AML-193 (cell line): ENCODE measurements at places on chromosomes 5 and 9.
A peak's percentile ranks its signal among the peaks of the same experiment; 100 is the strongest.

GRCh38 chr9:109903515-109904138 lies 123.6 kb downstream of the PALM2AKAP2 start:
- peak; percentile 69 for DNase-seq

DNA sequence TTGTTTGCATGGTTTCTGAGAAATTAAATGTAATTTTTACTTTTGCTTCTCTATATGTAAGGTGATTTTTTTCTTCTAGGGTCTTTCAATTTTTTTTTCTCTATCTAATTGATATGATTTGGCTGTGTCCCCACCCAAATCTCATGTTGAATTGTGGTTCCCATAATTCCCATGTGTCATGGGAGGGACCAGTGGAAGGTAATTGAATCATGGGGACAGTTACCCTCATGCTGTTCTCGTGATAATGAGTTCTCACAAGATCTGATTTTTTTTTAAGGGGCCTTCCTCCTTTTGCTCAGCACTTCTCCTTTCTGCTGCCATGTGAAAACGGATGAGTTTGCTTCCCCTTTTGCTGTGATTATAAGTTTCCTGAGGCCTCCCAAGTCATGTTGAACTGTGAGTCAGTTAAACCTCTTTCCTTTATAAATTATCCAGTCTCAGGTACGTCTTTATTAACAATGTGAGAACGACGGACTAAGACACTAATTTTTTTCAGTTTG lies 150.8 kb downstream of the MTRR start:
- peak; percentile 69 for DNase-seq

- DNase-seq: no peak
Measured at GRCh38 chr9:127808347-127809001, 5.8 kb downstream of the FPGS start.

GRCh38 chr9:122031776-122032175 lies 61.3 kb downstream of the TTLL11 start:
- no peak for DNase-seq

DNA sequence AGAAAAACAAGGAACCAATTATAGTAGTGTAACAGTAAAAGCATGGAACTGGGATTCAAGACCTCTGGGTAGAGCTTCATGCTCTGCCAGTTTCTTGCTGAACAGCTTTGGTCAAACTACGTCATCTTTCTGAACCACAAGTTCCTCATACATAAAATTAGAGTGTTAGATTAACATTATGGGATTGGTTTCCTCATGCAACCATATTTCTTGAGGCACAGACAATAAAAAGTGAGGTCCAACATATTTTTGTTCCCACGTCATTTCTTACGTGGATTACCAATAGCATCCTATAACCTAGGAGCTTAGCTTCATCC lies 354.8 kb downstream of the TMEM232 start:
- DNase-seq: peak; percentile 24
